ENCODE measurements at places on chromosomes 5 and 9.

- DNase-seq, result no peak
Observed at GRCh38 chr5:158162479-158163034, 303.6 kb upstream of the CLINT1 start.

DNA sequence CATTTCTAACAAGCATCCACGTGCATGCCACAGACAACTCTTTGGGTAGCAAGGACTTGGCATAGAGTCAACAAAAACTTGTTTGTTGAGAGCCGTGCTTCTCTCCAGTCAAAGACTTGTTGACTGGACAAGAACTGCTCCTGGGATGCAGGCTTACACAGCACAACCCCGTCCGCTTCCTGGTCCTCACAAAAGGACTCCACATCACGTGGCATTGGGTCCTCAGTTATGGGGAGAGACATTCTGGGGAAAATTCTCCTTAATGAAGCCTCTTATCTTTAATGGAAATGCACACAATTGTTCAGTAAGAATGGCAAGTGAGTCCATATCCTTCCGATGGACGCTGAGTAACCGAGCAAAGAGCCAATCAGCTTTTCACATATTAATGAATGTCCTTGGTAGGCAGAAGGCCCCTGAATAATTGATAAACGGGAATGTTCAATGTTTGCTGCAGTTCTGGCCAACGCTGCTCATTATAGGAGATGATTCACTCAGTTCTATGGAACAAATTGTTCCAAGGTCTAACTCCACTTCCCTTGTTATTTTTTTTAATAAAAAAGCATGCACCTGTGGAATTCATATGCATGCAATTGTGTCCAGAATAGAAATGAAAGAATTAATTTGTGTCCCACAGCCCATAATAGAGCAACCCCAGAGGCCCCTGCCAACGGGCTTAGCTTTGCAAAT is 97.0 kb upstream of the ZNF366 start:
- no peak for DNase-seq

- no peak for DNase-seq
Observed at GRCh38 chr9:135456436-135457104, 23.0 kb upstream of the PPP1R26 start.

GRCh38 chr5:133377736-133378135 is 234.6 kb downstream of the FSTL4 start:
- DNase-seq, result no peak

DNA sequence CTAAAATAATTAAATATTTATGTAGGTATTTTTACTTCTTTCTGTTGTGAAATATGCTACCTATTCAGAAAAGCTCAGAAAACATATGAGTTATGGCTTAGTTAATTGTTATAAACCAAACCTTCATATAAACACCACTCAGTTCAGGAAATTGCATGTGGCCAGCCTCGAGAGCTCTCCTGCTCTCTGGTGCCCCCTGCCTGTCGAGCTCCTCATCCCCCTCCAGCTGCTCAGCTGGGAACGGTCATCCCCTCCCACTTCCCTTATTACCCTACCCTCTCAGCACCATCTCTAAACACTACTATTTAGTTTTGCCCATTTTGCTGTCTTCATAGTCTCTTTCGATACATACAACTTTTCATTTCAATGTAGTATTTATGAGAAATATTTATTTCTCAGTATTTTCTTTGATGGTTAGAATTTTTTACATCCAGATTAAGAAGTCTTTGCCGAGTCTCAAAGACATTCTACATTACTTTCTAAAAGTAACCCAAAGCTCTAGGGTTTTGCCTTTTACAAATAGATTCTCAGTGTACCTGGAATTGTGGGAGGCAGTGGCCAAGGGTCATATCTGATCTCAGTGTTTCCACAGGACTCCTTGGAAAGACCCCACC is 51.2 kb upstream of the SEMA4D start:
- peak; percentile 85 for DNase-seq

- DNase-seq, result no peak
Observed at GRCh38 chr5:79990205-79990597, 861 bp downstream of the MTX3 start.

GRCh38 chr9:89363921-89364665 is 45.8 kb downstream of the SECISBP2 start:
- DNase-seq, result no peak

GRCh38 chr5:93255796-93256195 is 325.2 kb downstream of the NR2F1-AS1 start:
- DNase-seq, result no peak
